Right renal cortex interstitium (tissue), 3 donors: ENCODE measurements at places on chromosomes 2 and 18. TPM values are rescaled to one million over a fixed set of nuclear protein-coding genes. Genes with fewer than 3 reads are reported as not detected.

The CDH19 gene
- 0.23 TPM for polyA plus RNA-seq

- DNase-seq, result no peak
Measured at GRCh38 chr2:24702800-24703199, 90.4 kb downstream of the PTRHD1 start.

DNA sequence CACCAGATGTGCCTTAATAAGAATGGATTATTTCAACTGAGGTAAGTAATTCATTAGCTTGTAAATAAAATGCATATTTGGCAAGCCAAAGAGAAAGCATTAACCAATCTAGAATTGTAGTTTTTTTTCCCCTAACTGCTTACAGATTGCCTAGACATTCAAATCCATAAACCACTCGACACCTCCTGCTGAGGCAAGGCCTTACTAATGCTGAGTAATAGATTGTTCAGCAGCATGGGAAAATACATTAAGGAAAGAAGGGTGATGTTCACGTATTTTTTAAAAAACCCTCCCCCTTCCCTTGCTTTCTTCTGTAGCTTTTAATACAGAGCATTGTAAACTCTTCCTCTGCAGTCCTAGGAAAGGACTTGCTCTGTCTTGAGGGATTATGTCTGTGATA lies 17.0 kb upstream of the LINC00305 start:
- no peak for DNase-seq

GRCh38 chr2:10712185-10712809 lies 9.1 kb upstream of the ATP6V1C2 start:
- DNase-seq, result no peak

- no peak for DNase-seq
Measured at GRCh38 chr2:71743995-71744675, 290.8 kb downstream of the DYSF start.

DNA sequence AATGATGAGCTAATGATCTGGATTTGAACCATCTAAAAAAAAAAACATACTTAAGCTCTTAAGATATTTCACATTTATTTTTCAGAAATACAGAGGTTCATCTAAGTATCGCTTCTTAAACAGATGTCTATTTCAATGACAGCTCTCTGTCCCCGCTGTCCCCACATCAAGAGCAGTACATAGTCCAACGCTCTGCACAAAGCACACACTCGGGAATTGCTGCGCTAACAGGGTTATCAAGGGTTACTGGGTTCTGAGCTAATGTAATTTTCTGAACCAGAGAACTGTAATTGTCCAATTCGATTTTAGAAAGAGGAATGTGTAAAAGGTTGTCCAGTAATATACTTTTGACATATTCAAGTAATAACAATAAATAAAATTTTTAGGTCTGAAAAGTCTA lies 58.8 kb upstream of the ST8SIA5 start:
- no peak for DNase-seq
